ENCODE measurements at places on chromosomes 11 and 22. TPM values are rescaled to one million over a fixed set of nuclear protein-coding genes. Genes with fewer than 3 reads are reported as not detected.

The CD3D gene
- total RNA-seq = not detected

The ROBO3 gene
- 5.5 TPM for total RNA-seq

The PIH1D2 gene
- 3.1 TPM for total RNA-seq

The GGTLC3 gene
- not detected for total RNA-seq

The C11orf91 gene
- total RNA-seq = not detected

The PTPN5 gene
- total RNA-seq = 0.48 TPM

The LMO2 gene
- 13.0 TPM for total RNA-seq

The NADSYN1 gene
- total RNA-seq = 66.6 TPM

The CARD10 gene
- 9.9 TPM for total RNA-seq

The HORMAD2 gene
- 0.43 TPM for total RNA-seq

- no peak overlapping the region for H3K27ac ChIP-seq
- no peaks in the 10 kb centered on the region for H3K36me3 ChIP-seq
- no peak for DNase-seq
- H3K4me1 ChIP-seq = no peaks in the 10 kb centered on the region
- no peaks in the 10 kb centered on the region for H3K27me3 ChIP-seq
- no peak overlapping the region for H3K4me3 ChIP-seq
These were observed 115.1 kb downstream of the MPPED1 start for GRCh38 chr22:43526946-43527345.

- no peaks in the 10 kb centered on the region for H3K27me3 ChIP-seq
- H3K4me3 ChIP-seq = peak overlapping the region; percentile 98
- peaks cover 21% of the 10 kb centered on the region for H3K4me1 ChIP-seq
- peaks cover 21% of the 10 kb centered on the region for H3K36me3 ChIP-seq
- peak overlapping the region; percentile 99 for H3K27ac ChIP-seq
These were observed 1.5 kb downstream of the ZNF143 start for GRCh38 chr11:9462172-9462799.

GRCh38 chr11:44777209-44778194 lies 50.7 kb downstream of the TSPAN18 start:
- H3K4me1 ChIP-seq = peaks cover 55% of the 10 kb centered on the region
- H3K27ac ChIP-seq = no peak overlapping the region
- no peak for DNase-seq
- no peaks in the 10 kb centered on the region for H3K27me3 ChIP-seq
- no peak overlapping the region for H3K4me3 ChIP-seq

DNA sequence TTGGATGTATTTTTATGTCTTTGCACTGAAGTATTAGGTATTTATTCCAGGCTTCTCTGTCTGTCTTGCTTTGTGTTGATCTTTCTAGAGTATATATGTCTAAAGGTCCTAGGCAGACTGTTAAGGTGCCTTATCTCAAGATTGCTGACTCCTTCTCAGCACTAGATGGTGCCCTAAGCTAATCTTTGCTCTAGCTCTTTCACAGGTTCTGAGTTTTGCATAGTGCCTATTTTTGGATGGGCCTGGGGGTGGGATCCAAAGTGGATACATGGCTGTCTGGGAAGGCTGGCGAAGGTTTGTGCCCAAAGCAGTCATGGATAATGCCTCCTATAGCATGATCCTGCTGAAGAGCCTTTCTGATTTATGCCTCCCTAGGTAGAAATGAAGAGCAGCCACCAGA lies 154.9 kb downstream of the TRPC6 start:
- no peaks in the 10 kb centered on the region for H3K36me3 ChIP-seq
- no peak for DNase-seq
- H3K4me3 ChIP-seq = no peak overlapping the region
- H3K27me3 ChIP-seq = no peaks in the 10 kb centered on the region
- no peaks in the 10 kb centered on the region for H3K4me1 ChIP-seq

DNA sequence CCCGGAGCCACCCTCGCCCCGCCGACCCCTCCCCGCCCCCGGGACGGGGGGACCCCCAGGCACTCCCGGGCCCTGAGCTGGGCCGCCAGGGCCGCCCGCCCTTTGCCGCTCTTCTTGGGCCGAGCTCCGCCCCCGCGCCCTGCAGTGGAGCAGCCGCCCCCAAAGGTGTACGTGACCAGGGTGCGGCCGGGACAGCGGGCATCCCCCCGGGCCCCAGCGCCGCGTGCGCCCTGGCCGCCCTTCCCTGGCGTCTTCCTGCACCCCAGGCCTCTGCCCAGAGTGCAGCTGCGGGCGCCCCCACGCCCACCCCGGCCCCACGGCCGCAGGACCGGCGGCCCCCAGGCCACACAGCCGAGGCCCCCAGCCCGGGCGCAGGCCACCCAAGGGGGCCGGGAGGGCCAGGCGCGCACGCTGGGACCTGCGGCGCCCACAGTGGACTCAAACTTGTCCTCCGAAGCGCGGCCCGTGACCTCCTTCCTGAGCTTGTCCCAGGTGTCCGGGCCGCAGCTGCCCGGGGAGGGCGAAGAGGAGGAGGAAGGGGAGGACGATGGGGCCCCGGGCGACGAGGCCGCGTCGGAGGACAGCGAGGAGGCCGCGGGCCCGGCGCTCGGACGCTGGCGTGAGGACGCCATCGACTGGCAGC lies 7.4 kb downstream of the B4GALNT4 start:
- DNase-seq = no peak
- no peaks in the 10 kb centered on the region for H3K4me1 ChIP-seq
- no peak overlapping the region for H3K4me3 ChIP-seq
- no peak overlapping the region for H3K27ac ChIP-seq
- H3K27me3 ChIP-seq = no peaks in the 10 kb centered on the region
- H3K36me3 ChIP-seq = peaks cover 24% of the 10 kb centered on the region

DNA sequence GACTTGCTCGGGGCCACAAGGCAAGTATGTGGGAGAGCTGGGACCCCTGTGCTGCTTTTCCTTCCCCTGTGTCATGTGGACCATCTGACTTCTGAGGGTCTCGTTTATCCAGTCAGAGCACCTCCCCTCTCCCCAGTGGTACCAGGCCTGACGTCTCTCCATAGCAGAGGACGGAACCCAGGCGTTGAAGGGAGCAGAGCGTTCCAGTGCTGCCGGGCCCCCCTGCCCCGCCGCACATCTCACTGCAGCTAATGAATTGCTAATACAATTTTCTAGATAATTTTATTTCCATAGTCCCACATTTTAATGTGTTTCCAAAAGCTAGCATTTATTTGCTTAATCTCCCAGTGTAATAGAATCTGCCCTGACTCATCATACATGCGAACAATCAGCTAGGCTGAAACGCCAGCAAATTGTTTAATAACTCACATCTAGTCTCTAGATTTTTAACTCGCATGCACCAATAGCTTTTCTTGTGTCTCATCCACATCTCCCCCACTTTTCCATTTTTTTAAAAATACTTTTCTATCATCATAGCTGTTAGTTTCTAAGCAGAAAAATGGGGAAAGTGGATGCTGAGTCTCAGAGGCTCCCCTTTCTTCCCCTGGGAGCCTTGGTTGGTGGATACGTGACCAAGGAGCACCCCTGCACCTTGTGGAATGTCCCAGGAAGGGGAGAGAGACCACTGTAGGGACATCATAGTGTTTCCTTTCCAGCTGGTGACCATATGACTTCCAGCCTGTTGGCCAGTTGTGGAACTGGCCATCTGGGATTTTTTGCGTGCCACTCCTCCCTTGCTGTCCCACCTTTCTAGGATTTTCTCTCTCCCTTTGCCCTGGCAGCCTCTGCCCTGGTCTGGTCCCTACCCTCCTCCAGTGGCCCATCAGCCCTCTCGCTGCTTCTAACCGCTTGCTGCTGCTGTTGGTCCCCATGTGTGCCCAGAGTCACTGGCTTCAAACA lies 58.6 kb upstream of the NNMT start:
- no peaks in the 10 kb centered on the region for H3K36me3 ChIP-seq
- H3K4me1 ChIP-seq = peaks cover 19% of the 10 kb centered on the region
- DNase-seq = no peak
- no peak overlapping the region for H3K4me3 ChIP-seq

DNA sequence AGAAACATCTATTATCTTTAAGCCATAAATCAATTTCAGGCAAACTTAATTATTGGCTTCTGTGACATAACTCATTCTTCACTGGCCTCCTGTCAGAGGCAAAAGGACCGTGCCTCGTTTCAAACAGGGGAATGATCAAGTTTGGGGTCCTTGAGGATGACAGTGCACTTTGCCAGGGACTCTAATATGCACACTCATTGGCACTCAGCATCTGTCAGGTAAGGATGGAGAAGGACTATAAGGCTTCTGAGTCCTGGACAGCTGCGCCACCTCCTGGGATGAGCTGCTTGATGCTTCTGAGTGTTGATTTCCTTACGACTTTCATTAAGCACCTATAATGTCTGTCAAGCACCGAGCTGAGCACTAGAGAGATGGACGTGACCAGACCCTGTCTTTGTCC lies 20.2 kb downstream of the BPIFC start:
- no peak overlapping the region for H3K27ac ChIP-seq
- H3K27me3 ChIP-seq = peaks cover 37% of the 10 kb centered on the region
- no peak overlapping the region for H3K4me3 ChIP-seq
- H3K4me1 ChIP-seq = no peaks in the 10 kb centered on the region
- no peak for DNase-seq

- no peaks in the 10 kb centered on the region for H3K27me3 ChIP-seq
- peaks cover 3% of the 10 kb centered on the region for H3K4me1 ChIP-seq
- no peak for DNase-seq
These were observed 13.8 kb downstream of the FADS2 start for GRCh38 chr11:61841636-61842527.

DNA sequence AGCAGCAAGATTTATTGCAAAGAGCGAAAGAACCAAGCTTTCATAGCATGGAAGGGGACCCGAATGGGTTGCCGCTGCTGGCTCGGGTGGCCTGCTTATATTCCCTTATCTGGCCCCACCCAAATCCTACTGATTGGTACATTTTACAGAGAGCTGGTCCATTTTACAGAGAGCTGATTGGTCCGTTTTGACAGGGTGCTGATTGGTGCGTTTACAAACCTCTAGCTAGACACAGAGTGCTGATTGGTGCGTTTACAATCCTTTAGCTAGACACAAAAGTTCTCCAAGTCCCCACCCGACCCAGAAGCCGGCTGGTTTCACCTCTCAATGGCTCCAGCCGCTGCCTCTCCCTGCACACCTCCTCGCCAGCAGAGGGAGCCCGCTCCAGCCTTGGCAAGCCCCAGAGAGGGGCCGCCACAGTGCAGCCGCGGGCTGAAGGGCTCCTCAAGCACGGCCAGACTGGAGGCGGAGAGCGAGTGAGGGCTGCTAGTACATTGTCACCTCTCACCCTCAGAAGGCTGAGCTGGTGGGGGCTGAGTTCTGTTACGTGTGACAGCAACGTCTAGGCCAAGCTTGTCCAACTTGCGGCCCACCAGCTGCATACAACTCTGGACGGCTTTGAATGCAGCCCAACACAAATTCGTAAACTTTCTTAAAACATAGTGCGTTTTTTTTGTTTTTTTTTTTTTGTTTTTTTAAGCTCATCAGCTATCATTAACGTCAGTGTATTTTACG lies 8.7 kb downstream of the PTH start:
- peak overlapping the region; percentile 72 for H3K4me3 ChIP-seq
- H3K27me3 ChIP-seq = peaks cover 6% of the 10 kb centered on the region
- no peak overlapping the region for H3K27ac ChIP-seq
- no peaks in the 10 kb centered on the region for H3K4me1 ChIP-seq

GRCh38 chr11:6627762-6628241 lies 8.6 kb upstream of the TPP1 start:
- H3K4me3 ChIP-seq = no peak overlapping the region
- H3K4me1 ChIP-seq = no peaks in the 10 kb centered on the region
- no peak for DNase-seq
- no peak overlapping the region for H3K27ac ChIP-seq
- H3K27me3 ChIP-seq = peaks cover 22% of the 10 kb centered on the region

GRCh38 chr11:121337740-121338272 lies 45.2 kb downstream of the SC5D start:
- no peak for DNase-seq
- no peaks in the 10 kb centered on the region for H3K36me3 ChIP-seq
- peaks cover 3% of the 10 kb centered on the region for H3K27me3 ChIP-seq
- peaks cover 15% of the 10 kb centered on the region for H3K4me1 ChIP-seq

DNA sequence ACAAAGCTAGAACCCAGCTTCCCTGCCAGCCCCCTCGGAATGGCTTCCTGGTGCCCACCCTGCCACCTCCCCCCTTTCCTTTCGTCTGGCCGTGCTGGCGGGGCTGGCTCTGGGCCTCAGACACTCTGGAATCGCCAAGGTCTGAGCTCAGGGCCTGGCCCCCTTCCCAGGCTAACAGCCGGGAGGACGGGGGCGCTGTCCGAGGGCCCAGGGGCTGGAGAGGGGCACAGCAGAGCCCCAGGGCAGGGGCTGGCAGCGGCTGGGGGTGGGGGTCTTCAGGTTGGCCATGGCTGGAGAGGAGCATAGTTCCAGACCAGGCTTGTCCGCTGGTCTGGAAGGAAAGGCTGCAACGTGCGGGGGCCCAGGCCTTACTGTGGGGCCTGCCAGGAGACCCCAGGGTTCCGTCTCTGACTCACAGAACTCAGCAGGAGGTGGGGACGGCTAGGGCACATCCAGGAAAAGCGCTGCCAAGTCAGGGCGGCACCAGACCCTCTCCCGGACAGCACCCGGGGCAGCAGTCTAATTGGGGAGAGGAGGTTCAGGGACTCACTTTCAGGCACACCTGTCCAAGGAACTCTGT lies 861 bp upstream of the LTBP3 start:
- H3K27me3 ChIP-seq = peaks cover 2% of the 10 kb centered on the region
- DNase-seq = no peak
- H3K27ac ChIP-seq = peak overlapping the region; percentile 92
- no peaks in the 10 kb centered on the region for H3K36me3 ChIP-seq

- no peak overlapping the region for H3K27ac ChIP-seq
- DNase-seq = no peak
- no peaks in the 10 kb centered on the region for H3K4me1 ChIP-seq
- no peaks in the 10 kb centered on the region for H3K36me3 ChIP-seq
- H3K27me3 ChIP-seq = no peaks in the 10 kb centered on the region
- no peak overlapping the region for H3K4me3 ChIP-seq
These were observed 1125.2 kb upstream of the CNTN5 start for GRCh38 chr11:97895572-97895971.

DNA sequence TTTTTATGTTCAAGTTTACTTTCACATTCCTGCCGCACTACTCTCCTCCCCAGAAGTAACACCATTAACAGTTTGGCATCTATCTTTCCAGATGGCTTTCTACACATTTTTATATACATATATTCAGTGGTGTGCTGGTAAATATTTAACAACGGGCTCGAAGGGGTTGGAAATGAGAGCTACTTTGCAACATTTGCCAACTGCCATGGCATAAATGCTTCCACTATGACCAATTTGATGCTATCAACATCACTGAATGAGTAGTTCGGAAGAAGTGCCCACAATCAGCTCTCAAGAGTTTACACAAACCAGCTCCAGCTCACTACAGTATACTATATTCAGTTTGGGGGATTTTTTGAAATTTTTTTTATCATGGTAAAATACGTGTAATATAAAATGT lies 55.2 kb downstream of the RELT start:
- no peaks in the 10 kb centered on the region for H3K27me3 ChIP-seq
- peaks cover 10% of the 10 kb centered on the region for H3K4me1 ChIP-seq
- peaks cover 9% of the 10 kb centered on the region for H3K36me3 ChIP-seq

Data from type B pancreatic cell (in vitro differentiated cells).